ENCODE measurements at places on chromosomes 3 and 15. TPM values are rescaled to one million over a fixed set of nuclear protein-coding genes. Genes with fewer than 3 reads are reported as not detected.

The WDR48 gene
- 103 TPM for total RNA-seq

The ZKSCAN7 gene
- 1.6 TPM for total RNA-seq

The CHRNB4 gene
- not detected for total RNA-seq

The ANKRD63 gene
- not detected for total RNA-seq

The CGNL1 gene
- not detected for total RNA-seq

The NUP210 gene
- total RNA-seq = 82.6 TPM

The SLC24A5 gene
- total RNA-seq = not detected

The CLSTN2 gene
- not detected for total RNA-seq

The ACOX2 gene
- not detected for total RNA-seq

The EHD4 gene
- total RNA-seq = 40.5 TPM

The COL8A1 gene
- total RNA-seq = not detected

The GOLGA6L7 gene
- total RNA-seq = not detected

DNA sequence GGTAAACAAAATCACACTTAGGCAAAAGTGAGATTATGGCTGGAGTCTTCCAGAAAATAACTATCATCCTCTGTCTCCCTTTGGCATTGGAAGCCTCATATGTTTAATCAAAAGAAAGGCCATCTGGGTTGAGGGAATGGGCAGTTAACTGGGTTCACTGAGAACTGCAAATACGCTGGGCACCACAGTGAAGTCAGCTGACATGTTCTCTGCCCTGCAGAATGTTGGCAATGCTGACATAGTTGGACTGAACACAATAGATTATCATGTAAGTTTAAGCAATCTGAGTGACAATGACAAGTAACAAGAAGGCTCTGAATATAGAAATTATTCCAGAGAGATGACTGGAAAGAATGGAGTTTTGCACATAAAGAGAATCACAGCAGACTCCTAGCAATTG, 43.8 kb upstream of the SLC25A26 start:
- DNase-seq = no peak

- no peak for DNase-seq
Measured at GRCh38 chr3:129231331-129232119, 17.9 kb upstream of the COPG1 start.

DNA sequence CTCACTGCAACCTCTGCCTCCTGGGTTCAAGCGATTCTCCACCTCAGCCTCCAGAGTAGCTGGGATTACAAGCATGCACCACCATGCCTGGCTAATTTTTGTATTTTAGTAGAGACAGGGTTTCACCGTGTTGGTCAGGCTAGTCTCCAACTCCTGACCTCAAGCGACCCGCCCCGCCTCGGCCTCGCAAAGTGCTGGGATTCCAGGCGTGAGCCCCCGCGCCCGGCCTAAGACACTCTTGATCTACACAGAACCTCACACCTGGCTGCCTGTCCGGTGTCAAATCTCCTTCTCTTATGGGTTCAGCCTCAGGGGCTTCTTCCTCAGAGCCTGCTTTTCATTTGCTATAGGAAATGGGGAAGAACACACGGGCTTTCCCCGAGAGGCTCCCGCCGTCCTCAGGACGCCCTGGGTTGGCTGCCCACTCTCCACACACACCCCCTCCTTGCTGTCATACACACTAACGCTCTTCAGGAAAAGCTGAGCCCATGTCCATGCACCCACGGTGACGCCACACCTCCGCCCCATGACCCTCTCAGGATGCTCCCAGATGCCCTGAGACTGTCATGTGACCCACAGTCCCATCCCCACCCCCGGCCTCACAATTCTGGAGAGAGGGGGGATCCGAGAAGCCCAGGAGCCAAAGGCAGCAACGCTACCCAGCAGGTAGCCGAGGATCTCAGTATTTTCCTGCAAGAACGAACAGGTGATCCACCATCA, 10.4 kb downstream of the TMEM44 start:
- DNase-seq = no peak

DNA sequence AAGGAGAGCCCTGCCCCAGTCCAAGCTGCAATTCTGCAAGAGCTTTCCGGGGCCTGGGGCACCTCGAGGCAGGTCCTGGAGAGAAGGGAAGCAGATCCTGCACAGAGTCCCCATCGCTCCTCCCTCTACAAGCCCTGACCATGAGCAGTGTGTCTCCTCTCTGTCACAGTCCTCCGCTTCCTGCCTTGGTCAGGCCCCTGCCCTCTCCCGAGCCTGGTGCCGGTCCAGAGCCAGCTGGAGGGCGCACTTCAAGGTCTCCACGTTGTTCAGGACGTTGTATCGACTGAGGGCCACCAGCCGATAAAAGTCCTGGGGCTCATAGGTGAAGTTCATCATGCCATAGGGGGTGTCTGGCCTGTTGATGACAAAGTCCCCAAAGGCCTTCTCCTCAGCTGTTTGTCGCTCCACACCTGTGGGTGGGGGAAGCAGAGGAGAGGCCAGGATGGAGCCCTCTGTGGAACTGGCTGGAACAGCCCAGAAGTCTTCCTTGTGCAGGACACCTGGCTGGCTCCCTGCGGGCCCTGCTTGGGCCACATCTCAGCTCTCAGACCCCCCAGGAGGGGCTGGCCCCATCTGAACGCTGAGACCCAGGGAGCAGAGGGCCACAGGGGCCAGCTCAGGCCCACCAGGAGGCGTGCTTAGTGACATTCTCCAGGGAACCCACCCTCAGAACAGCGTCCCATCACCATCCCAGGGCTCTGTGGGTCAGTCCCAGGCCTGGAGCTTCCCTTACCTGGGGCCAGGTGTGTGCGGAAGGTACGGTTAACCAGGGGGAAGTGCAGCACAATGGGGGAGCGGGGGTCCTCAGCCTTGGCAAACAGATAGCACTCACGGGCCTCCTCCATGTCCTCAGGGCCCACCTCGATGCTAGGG, 14.4 kb downstream of the PLA2G4F start:
- DNase-seq = no peak

DNA sequence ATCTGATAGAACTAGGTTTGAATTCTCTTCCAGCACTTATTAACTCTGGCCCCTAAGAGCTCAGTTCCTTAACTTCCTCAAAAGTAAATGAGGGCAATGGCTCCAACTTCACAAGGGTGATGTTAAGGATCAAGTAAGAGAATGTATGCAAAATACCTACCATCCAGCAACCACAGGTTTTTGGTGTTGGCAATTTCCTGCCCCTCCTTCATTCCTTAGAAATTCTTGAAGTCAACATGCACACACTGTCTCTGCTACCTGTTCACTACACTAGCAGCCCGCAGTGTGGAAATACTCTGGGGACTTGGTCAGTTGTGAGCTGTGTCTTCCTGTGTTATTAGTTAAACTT, 5.0 kb downstream of the ZBED2 start:
- DNase-seq = no peak

- DNase-seq = no peak
Measured at GRCh38 chr15:50137330-50137761, 18.3 kb upstream of the ATP8B4 start.

GRCh38 chr15:77877869-77878577, 199.5 kb downstream of the TBC1D2B start:
- DNase-seq = no peak

DNA sequence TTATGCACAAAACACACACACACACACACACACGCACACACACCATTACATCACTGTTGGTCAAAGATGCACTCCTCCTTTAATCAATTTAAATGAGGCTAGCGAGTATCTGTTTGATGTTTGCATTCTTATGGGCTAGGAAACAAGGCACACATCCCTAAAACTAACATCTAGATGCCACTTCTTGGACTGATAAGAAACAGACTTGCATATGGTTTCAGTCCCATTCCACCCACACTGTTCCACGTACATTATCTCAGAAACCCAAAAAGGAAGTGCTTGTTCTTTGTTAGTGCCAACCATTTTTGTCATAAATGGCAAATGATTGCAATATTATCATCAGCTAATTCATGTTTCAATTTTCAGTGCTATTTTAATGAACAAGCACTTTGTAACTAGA, 69.5 kb downstream of the CCR1 start:
- no peak for DNase-seq

DNA sequence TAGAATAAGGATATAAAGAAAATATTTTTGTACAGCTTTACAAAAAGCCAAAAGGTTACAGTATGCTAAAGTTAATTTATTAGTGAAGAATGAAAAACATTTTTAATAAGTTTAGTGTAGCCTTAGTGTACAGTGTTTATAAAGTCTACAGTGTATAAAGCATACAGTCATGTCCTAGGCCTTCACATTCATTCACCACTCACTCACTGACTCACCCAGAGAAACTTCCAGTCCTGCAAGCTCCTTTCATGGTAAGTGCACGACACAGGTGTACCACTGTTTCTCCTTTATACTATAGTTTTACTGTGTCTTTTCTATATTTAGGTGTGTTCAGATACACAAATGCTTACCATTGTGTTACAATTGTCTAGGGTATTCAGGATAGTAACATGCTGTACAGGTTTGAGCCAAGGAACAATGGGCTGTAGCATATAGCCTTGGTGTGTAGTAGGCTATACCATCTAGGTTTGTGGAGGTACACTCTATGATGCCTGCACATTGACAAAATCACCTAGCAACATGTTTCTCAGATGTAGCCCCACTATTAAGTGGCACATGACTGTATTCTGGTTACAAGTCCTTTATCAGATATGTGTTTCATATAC, 197.1 kb upstream of the KBTBD8 start:
- DNase-seq = no peak

Data from CD8-positive, alpha-beta T cell (primary cell).